Epithelial cell of prostate (primary cell): ENCODE measurements at places on chromosomes 4 and X.
A peak's percentile ranks its signal among the peaks of the same experiment; 100 is the strongest.

DNA sequence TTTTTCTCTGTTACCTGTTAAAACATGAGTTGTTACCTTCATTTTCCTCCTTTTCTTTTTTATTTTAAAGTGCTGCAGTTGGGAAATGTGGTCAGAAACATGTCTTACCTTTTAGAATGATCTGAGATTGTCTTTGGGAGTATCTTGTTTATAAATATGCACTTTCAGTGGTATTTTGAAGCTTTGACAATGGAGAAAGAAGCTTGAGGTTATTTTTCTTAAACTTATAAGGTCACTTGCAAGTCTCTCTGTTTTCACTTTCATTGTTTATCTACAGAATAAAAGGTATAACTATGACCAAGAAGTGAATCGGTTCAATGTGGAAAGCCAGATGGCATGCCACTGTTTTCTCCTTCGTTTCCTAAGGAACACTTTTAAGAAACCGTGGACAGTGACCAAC, 167.5 kb upstream of the SLC7A11 start:
- DNase-seq, result no peak

GRCh38 chrX:153477364-153477857, 7.0 kb upstream of the HAUS7 start:
- no peak for DNase-seq

- no peak for DNase-seq
Measured at GRCh38 chrX:40061871-40062524, 35.8 kb downstream of the BCOR start.

GRCh38 chrX:133685822-133686221, 270.5 kb upstream of the GPC4 start:
- DNase-seq, result no peak

- no peak for DNase-seq
Measured at GRCh38 chr4:95638920-95639501, 90.2 kb upstream of the UNC5C start.

GRCh38 chr4:66373268-66373667, 703.0 kb upstream of the EPHA5 start:
- DNase-seq, result no peak

- no peak for DNase-seq
Measured at GRCh38 chr4:20298986-20299385, 47.3 kb downstream of the SLIT2 start.

GRCh38 chrX:97039363-97040029, 155.8 kb downstream of the RPA4 start:
- DNase-seq, result no peak

DNA sequence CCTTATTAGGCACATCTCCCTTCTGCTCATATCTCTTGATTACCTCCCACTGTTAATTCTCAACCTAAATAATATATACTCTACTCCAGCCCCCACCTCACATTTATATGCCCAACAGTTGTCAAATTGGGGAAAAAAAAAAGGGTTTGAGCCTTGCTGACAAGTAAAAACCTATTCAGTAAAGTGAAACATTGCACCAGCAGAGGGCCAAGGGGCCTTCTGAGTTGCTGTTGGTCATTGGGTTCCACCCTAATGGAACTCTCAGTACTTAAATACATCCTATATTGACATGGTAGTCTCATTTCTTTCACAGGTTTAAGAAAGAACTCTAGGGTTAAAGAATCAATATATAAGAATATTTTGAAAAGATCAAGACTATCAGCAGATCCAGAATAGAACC, 362.2 kb downstream of the SMARCA1 start:
- DNase-seq, result no peak

GRCh38 chr4:98484031-98484430, 174.4 kb downstream of the TSPAN5 start:
- peak; percentile 46 for DNase-seq

- no peak for DNase-seq
Measured at GRCh38 chr4:73434311-73434710, 1.7 kb upstream of the AFP start.

GRCh38 chr4:80178964-80179363, 18.3 kb upstream of the PRDM8 start:
- DNase-seq, result no peak

DNA sequence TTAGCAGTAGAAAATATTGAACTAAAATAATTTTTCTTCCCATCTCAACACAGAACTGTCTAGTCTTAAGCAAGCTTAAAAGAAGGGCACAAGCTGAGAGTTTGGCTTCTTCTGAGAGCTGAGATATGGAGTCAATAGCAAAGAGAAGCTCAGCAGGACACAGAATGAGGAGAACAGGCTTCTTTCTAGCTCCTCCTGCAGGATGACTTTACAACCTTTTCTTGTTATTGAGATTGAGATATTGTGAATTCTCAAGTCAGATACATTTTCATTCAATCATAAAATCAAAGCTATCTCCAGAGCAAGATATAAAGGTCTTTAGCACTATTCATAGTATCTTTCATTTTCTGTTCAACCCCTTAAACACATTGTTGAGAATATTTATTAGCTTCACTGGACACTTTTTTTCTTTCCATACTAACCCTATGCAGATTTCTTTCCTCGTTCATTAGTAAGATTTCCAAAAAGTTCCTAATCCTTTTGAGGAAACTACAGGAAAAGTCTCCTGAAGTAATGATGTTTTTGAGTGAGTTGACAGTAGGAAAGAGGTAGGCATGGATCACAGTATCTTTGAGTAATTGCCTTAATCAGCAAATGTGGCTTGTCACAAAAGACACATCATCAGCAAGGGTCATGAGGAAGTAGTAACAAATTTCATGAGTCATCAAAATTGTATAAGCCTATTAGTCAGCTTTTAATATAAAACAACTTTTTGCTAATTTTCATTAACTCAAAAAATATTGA, 17.8 kb upstream of the CXCL3 start:
- peak; percentile 10 for DNase-seq

GRCh38 chr4:107699466-107700206, 20.4 kb downstream of the PAPSS1 start:
- no peak for DNase-seq

- DNase-seq, result peak; percentile 82
Measured at GRCh38 chr4:147822128-147822527, 90.2 kb downstream of the ARHGAP10 start.

GRCh38 chr4:186628058-186628711, 72.8 kb upstream of the MTNR1A start:
- no peak for DNase-seq
